ENCODE measurements at places on chromosomes 7 and 10.

DNA sequence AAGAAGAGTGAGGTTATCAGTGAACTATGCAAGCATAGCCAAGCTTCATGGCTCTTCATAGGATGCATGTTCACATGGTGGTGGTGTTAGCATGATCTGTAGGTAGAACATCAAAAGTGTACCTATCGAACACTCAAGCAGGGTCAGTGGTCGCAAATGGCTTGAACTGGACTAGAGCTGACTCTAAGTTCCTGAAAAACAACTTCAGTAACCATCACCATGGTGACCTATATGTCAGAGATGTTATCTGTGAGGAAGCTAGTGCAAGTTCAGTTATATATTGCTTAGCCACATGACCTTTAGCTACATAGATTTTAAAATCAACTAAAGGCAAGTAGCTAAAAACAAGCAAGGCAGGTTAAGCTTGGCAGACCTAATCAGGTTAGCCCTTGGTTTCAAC is 163.1 kb upstream of the AGR3 start:
- no peak for DNase-seq

GRCh38 chr10:31615129-31615528 is 296.1 kb downstream of the ZEB1 start:
- DNase-seq: no peak

GRCh38 chr10:118800920-118801319 is 46.1 kb upstream of the CACUL1 start:
- no peak for DNase-seq

DNA sequence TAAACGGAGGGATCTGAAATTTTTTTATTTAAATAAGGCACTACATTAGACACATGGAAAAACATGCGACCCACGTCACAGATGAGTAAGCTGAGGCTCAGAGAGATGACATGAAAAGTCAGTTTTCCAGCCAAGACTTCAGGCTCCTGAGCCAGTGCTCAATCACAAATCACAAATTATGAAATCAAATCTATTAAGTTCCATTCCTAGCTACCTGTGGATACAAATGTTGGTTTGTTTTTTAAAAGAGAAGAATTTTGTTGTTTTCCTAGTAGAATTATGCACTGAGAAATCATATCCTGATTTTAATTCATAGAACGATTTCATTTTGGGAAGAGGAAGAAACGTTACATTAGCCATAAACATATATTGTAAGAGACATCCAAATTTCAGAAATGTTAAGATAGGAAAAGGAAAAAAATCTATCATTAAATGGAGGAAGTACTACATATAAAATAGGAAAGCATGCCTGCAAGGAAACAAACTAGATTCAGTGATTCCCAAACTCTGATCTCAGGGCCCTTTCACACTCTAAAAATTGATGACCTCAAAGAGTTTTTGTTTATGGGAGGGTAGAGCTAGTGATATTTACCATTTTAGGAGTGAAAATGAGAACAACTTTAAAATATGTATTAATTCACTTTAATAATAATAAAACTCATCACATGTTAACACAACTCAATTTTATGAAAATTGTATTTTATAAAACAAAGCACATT is 340.4 kb downstream of the PARD3 start:
- DNase-seq: no peak

GRCh38 chr7:127536741-127537140 is 48.7 kb downstream of the GCC1 start:
- DNase-seq: no peak

DNA sequence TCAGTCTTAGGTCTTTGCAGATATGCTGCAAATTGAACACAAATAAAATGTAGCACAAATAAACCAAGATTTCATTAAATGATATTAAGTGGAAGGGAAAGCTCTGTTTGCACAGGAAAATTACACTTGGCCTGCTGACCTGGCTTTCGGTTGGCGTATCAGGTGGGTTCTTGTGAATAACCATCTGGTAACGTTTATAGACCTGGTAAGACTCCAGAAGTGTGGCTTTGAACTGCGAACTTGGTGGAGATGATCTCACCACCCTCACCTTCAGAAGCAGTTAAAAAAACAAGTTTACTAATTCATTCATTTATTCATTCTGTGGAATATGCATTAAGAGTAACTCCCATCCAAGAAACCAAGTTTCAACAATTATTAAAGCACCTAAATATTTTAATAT is 28.1 kb downstream of the ATE1 start:
- no peak for DNase-seq

- no peak for DNase-seq
These were observed 486.0 kb upstream of the MKI67 start for GRCh38 chr10:128612195-128612594.

DNA sequence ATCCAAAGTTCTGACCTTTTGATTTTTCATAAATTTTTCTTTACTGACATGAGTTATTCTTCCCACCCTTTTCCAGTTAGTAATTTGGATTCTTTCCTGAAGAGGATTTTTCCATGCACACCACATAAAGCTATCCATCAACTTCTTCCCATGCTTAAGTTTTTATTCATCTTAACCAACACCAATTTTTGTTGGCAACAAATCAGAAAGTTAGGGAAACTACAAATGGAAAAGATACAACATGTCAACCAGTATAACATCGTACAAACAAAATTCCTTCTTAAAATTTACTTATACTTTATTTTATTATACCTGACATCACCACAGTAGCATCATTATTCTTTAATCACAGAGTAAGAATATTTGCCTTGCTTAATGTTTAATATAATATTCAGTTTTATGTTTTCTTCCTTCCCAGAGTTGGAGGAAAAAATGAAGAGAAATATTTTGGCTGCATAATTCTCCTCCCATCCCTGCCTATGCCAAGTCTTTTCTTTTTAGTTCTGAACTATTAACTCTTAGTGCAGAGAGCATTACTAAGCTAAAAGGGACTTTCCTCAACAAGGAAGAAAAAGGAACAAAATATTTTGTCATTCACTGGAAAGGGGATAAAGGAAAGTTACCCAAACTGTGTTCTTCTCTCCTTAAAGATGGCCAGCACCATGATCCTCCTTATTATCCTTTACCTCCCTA is 67.5 kb upstream of the MEOX2 start:
- DNase-seq: no peak

GRCh38 chr7:44398953-44399574 is 73.7 kb upstream of the CAMK2B start:
- DNase-seq: no peak

- no peak for DNase-seq
These were observed 329.9 kb downstream of the FGFR2 start for GRCh38 chr10:121268363-121268762.

All from kidney epithelial cell (primary cell).